Suppressor macrophage (primary cell): ENCODE measurements at places on chromosomes 7 and 10.

GRCh38 chr10:69572159-69573055 is 815 bp downstream of the NEUROG3 start:
- peak; percentile 28 for DNase-seq

DNA sequence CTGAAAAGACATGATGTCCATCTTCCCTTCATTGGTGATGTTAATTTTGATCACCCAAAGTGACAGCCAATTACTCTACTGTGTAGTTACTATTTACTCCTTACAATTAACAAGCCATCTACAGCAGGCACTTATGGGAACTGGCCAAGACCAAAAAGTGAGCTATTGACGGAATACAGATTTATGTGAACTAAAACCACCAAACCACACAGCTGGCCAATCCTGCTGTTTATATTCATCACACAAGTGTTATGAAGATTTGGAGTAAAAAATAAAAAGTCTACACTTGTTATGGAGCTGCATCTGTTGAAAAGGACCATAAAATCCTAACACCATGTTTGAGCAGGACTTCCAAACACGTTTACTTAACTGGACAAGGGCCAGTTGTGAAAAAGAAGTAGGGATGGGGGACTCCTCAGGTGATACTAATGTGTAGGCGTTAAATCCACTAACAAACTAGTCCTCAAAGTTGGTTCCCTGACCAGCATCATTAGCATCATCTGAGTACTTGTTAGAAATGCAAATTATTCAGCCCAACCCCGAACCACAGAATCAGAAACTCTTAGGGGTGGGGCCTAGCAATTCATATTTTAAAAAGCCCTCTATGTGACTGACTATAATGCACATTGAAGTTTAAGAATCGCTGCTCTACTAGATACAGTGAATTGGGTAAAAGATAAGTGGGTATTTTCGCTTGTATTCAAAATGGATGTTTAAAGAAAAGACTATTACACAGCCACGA is 11.6 kb downstream of the MCMBP start:
- no peak for DNase-seq

- DNase-seq: no peak
These were observed 1310.8 kb downstream of the XPNPEP1 start for GRCh38 chr10:108612485-108612884.

DNA sequence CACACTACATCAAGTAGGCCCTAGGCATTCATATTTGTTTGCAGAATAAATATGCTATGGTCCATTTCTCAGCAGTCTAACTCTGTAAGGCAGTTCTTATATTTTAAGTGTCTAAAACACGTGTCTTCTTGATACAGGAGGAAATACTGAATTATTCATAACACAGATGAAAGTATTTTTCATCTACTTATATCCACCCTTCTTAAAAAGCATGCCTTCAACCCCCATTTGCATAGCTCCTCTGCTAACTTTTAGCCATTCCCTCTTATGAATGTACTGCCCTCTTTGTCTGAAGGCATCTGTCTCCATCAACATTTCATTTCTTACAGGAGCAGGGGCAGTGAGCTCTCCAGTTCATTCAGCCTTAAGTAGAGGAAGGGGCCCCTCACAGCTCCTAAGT is 57.7 kb downstream of the ZFAND4 start:
- DNase-seq: no peak

- no peak for DNase-seq
These were observed 45.8 kb downstream of the PDK4 start for GRCh38 chr7:95550546-95550945.

GRCh38 chr7:158973440-158973839 is 117.1 kb downstream of the DYNC2I1 start:
- DNase-seq: peak; percentile 7

DNA sequence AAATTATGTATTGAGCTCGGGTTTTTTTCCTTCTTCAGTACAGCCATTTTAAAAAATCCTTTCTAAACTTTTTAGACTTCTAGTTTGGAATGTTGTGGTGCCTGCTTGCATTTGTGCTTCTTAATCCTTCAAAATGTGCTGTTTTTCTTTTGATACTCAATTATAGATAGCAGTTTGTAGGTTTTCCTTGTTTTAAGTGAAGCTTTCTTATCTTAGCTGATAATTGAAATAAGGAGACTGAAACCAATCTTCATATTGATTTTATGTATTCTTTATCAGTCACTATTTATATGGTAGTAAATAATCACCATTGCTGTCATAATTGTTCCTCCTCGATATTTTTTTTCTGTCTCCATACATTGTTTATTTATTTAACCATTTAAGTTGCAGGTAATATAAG is 56.6 kb downstream of the TAF3 start:
- no peak for DNase-seq

DNA sequence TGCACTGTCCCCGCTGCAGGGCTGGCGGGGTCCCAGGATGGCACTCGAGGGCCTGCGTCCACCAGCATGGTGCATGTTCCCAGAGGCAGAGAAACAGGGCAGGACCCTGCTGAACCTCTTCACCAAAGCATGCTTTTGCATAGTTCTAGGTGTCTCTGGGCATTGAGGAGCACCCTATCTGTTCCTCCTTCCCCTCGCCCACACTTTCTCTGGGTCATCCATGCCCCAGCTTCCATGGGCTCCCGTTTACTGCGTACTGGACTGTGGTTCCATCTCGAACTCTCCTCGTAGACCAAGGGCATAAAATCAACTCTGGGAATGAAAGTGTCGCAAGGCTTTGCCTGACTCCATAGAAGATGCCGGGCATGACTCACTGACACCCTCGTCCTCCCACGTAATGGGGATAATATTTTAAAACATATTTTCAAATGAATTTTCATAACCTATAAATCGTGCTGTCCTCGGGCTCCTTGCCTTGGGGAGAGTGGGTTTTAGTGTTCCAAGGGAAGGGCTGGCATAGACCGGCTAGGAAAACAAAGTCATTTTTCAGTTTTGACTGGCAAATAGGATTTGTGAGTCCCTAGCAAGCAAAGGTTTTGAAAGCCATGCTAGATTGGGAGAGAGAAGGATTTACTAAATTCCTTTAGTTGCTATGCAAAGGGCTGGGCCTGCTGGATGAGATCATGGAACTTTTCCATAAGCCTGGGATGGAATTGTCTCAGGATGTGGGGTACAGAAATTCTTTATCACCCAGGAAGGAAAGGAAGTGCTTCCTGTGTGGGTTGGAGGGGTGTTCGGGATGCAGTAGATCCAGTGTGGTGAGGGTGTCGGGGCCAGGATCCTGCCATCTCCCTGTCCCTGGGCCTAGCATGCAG is 498.7 kb upstream of the MKI67 start:
- DNase-seq: no peak

DNA sequence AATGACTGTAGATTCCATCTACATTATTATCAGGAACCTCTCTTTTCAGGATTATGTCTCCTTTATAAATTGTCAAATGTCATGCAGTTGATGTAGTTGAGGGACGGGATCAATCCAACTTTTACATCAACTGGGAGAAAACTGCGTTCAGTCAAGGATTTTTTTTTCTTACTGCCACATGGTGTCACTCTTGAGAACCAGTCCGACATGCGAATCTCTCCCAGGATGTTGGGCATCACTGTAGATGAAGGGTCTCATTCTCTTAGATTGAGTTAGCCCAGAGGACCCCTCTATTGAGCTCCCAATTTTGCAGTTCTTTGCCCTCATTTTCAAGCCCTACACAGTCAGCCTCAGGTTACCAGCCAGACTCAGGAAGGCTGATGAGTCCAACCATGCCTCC is 120.3 kb upstream of the PTPRZ1 start:
- DNase-seq: no peak

DNA sequence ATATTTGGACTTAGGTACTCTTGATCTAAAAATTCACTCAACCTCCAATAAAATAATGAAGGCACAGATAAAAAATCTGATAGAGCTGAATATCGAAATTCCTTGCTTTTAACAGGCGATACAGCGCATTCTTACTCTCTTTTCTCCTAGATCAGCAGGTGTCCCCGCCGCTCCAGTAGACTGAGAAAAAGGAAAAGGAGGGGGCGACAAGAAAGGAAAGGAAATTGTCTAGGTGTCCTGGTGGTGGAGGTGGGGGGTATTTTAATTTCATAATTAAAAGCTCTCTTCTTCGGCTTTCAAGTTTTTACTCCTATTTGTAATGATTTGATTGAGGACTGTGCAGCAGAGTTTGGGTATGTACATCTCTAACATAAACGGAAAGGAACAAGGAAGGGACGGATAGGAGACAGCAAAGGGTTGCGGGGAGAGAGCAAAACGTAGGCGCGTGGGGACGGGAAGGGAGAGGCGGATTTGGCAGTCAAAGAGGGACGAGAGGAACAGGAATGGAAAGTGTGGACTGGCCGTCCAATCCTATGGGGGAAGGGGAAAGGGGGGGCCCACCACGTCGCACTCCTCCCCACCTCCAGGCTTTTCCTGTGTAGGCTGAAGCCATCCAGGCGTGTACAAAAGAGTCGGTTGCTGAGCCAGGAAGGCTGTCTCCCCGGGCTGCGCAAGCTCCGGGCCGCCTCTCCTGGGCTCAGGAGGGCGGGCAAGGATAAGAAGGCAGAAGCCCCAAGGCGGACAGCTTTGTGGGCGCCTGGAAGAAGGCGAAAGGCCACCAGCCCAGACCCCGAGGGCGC is 875 bp upstream of the HECTD2 start:
- peak; percentile 77 for DNase-seq

DNA sequence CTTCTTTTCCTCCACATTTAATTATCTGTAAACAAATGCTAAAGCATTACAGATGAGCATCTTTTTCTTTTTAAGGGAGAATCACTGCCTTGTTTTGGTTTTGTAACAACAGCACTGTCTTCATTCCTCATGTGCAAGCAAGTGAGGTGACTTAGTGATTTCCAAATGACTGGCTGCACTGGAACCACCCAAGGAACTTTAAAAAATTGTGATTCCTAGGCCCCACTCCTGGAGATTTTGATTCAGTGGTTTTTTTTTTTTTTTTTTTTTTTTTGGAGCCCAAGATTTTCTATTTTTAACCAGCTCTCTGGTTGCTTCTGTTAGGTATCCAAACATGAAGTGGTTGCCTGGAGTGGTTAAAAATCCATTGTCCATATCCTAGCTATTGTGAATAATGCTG is 176.2 kb downstream of the LRMDA start:
- DNase-seq: no peak

DNA sequence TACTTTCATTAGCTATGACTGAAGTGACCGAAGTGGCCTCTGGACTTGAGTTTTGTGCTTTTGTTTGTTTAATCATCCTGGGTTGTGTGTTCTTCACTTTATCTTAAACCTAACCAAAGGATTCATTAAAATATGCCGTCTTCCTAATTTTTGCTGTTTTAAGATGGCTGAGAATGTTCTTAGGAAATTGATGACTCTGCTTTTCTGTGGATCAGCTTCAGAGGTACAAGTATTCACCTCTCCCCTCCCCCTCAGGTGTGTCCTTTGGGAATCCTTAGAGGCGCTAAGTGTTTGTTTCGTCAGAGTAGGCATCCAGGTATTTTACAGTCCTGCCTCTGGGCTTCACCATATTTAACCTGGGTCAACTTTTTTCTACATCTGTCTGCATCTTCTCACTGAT is 1.1 kb downstream of the CCDC126 start:
- DNase-seq: no peak

DNA sequence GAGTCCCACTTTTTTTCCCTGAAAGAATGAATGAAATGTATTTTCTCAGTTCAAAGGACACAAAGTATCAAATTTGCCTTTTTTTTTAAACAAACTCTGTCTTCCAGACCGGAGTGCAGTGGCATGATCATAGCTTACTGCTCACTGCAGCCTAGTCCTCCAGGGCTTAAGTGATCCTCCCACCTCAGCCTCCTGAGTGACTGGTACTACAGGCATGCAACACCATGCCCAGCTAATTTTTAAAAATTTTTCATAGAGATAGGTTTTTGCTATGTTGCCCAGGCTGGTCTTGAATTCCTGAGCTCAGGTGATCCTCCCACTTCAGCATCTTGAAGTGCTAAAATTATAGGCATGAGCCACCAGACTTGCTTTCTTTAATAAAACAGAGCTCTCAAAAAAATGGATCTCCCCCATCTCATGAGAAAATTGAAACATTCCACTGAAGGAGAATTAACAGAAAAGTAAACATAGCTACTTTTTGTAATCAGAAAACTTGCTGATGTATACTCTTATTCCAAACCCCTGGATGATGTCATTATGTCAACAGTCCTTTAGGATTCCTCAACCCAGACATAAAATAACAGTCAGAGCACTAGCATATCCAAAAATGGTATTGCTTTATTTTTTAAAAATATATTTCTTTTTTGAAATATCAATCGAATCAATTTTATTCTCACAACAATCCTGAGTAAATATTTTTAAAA is 12.3 kb upstream of the TRDMT1 start:
- DNase-seq: no peak

- no peak for DNase-seq
These were observed 6.6 kb upstream of the PDLIM1 start for GRCh38 chr10:95297402-95297801.

DNA sequence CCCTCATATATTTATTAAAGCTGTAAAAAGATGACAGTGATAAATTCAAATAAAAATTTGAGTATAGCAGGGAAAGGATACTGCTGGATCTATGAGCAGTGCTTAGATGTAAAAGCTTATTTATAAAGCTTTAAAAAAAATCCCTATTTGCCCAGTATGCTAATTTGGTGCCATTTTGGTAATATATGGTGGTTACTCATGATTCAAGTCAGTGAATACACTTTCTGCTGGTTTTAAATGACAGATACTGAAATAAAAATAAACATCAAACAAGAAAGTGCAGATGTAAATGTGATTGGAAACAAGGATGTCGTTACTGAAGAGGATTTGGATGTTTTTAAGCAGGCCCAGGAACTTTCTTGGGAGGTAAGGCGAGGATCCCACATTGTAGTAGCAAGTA is 134.4 kb upstream of the SAMD8 start:
- no peak for DNase-seq

- no peak for DNase-seq
These were observed 342.5 kb downstream of the PTEN start for GRCh38 chr10:88205842-88206446.

DNA sequence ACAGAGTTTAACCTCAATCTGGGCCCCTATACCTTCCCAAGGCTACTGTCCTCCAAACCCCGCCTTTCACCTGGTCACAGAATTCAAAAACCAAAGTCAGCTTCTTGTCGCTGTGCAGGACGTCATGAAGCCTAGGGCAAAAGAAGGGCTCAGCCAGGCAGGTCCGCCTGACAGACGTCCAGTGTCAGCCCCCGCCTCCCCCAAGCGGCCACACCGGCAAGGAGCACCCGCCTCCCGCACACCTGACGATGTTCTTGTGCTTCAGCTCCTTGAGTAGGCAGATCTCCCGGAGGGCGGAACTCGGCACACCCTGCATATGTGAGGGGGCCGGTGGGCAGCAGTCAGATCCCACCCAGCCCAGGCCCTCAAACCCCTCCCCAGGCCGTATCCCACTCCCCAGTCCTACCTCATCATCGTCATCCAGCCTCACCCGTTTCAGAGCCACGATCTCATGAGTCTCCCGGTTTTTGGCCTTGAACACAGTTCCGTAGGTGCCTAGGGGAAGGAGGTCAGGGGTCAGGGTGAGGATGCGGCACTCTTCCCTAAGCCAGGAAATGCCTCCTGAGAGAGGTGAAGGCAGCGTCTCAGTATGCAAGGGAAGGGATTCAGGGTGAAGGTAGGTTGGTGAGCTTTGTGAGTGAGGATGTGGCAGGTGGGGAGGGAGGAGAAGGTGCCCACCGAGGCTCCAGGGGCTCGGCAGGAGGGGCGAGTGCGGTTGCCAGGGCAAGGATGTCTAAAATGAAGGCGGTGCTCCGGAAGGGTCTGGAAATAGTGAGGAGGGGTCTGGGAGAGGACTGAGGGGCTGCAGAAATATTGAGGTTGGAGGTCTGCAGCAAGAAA is 811 bp downstream of the CDK5 start:
- DNase-seq: no peak
